ENCODE measurements at places on chromosomes 5 and 9.

DNA sequence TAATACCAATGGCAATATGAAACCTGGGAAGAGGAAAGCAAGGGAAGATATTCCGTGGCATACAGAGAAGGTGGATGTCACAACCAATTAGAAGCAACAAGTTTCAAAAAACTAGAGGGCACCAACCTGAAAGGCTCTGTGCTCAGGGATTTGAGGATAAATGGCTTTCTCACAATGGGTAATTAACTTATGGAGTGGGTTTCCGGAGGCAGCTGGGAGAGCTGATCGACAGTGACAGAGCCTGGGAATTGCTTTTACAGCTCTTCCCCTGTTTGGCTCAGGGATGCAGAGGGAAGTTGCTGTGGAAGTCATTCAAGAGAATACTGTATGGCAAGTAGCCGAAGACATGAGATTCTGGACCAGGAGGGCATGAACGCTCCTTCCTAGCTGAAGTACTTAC, 237.0 kb downstream of the KIF4B start:
- no peak for DNase-seq

- DNase-seq = no peak
Measured at GRCh38 chr5:14908172-14908571, 36.6 kb upstream of the ANKH start.

DNA sequence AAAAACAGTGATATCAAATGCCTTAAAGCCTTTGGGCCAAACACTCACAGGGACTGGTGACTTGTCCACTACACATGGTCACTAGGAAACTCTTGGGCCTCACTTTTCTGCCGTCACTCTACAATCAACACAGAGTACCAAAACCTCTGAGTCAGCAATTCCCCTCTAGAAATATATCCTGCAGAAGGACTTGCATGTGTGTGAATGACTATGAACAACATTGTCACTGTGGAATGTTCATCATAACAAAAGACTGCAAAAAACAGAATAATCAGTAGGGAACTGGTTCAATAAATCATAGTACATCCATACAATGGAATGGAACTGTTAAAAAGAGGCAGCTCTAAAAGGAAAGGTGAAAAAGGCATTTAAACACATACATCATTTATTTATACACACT, 44.1 kb upstream of the SMU1 start:
- no peak for DNase-seq

GRCh38 chr9:1050125-1050895, at the start of gene DMRT2:
TSS of gene DMRT2 (plus strand) at chr9:1050357. CDS start at chr9:1051614, 1,257 bp downstream.
- DNase-seq = no peak

DNA sequence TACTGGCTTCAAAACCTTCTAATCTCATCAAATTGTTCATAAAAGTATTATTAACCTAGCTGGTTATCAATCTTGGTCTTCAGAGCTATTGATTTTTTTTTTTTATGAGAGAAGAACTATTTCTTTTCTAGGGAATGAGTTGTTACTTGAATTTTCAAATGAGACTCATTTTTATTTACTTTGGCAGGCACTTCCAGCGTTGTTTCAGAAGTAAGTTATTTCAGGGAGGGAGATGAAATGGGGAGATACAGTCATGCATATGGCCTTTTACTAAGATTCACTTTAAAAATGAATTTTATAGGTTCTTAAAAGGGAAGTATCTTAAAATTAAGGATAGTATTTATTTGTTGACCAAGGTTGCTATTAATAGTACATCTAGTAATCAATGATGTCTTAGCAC, 129.6 kb downstream of the IZUMO3 start:
- DNase-seq = no peak

DNA sequence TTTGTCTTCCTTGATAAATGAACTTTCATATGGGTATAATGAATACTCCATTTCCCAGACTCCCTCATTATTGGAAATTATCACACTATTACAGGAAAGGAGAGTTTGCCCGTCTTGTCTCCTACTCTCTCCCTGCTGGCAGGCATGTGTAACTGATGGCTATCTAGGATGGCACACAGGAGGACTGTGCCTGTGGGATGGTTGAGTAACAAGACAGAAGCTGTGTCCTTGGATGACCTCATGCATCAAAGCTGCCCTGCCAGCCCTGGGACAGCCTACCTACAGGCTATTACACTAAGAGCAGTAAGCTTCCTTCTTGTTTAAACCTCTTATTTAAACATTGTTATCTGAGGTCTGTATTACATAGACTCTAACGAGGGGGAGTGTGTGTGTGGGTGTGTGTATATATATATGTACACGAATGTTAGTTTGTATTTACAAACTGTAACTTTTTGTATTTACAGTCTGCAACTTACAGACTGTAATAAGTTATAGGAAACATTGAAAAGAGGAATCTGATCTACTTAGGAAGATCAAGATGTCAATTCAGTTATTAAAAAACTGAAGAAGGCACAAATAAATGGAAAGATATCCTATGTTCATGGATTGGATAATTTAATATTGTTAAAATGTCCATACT, 247.6 kb upstream of the ACO1 start:
- no peak for DNase-seq
